ENCODE measurements at places on chromosomes 13 and 19. TPM values are rescaled to one million over a fixed set of nuclear protein-coding genes. Genes with fewer than 3 reads are reported as not detected.

The MCEMP1 gene
- not detected for total RNA-seq

The LRG1 gene
- 0.29 TPM for total RNA-seq

The LILRA2 gene
- not detected for total RNA-seq

The LILRA1 gene
- not detected for total RNA-seq

The PPAN gene
- total RNA-seq, result 25.0 TPM

The KLK14 gene
- total RNA-seq, result not detected

The AMH gene
- 0.93 TPM for total RNA-seq

The B3GNT3 gene
- total RNA-seq, result not detected

The ZNF730 gene
- 3.4 TPM for total RNA-seq

The IRGC gene
- not detected for total RNA-seq
